Keratinocyte (primary cell): ENCODE measurements at places on chromosomes 11 and 22. TPM values are rescaled to one million over a fixed set of nuclear protein-coding genes. Genes with fewer than 3 reads are reported as not detected.

GRCh38 chr11:77519847-77520246, 46.0 kb upstream of the PAK1 start:
- H3K36me3 ChIP-seq: no peaks in the 10 kb centered on the region
- DNase-seq: no peak
- peaks cover 3% of the 10 kb centered on the region for H3K4me1 ChIP-seq
- no peaks in the 10 kb centered on the region for H3K27me3 ChIP-seq
- H3K4me3 ChIP-seq: no peak overlapping the region
- H3K27ac ChIP-seq: no peak overlapping the region

- no peaks in the 10 kb centered on the region for H3K27me3 ChIP-seq
- H3K4me1 ChIP-seq: peaks cover 30% of the 10 kb centered on the region
- H3K4me3 ChIP-seq: no peak overlapping the region
- H3K27ac ChIP-seq: peak overlapping the region; percentile 24
- H3K36me3 ChIP-seq: peaks cover 11% of the 10 kb centered on the region
Measured at GRCh38 chr11:18392434-18393321, 1.7 kb upstream of the LDHA start.

GRCh38 chr22:19689408-19689807, 24.9 kb upstream of the SEPTIN5 start:
- no peak for DNase-seq
- no peak overlapping the region for H3K27ac ChIP-seq
- H3K4me3 ChIP-seq: no peak overlapping the region
- H3K27me3 ChIP-seq: peaks cover 35% of the 10 kb centered on the region
- H3K36me3 ChIP-seq: no peaks in the 10 kb centered on the region

DNA sequence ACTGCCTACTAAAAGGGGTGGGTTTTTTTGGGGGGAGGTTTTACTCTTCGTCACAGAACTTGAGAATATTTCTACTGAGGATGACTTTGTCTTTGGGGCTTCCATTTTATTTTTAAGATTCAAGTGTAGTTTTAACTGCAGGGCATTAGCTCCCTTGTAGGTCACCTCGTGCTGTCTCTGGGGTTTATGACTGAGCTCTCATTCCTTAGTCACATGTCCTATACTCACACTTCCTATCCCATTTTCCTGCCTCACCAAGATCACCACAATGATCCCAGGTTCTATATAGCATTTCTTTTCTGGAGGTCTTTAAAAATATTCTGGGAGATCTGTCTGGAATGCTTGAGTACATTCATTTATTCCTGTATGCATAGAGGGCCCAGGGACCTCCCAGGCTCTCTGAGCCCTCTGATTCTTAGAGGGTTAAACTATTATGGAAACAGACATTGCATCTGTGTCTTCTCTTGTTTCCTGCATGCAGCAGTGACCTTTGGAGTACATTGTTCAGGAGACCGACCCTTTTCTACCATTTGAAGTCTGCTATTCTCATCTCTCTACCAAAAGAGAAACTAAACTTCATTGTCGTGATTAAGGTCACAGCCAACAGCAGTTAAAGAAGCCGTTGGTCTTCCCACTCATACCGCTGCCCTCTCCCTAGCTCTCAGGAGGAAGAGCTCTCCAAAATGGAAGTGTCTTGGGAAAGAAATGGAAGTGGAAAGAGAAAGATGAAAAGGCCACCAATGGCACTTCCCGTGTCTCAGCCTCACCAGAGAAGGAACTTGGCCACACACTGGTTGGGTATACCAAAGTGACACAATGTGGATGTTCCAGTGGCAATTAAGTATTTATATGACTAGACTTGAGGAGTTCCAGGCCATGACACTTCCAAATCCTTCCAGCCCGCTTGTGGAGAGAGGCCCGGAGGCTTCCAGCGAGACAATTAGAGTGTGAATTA, 77.5 kb downstream of the ZBTB16 start:
- H3K4me3 ChIP-seq: no peak overlapping the region
- H3K36me3 ChIP-seq: no peaks in the 10 kb centered on the region
- peaks cover 32% of the 10 kb centered on the region for H3K27me3 ChIP-seq
- no peaks in the 10 kb centered on the region for H3K4me1 ChIP-seq
- no peak overlapping the region for H3K27ac ChIP-seq

APOBEC3A gene
- polyA plus RNA-seq: 0.48 to 0.50 TPM in 2 of 3 replicates, not detected in the other

DNA sequence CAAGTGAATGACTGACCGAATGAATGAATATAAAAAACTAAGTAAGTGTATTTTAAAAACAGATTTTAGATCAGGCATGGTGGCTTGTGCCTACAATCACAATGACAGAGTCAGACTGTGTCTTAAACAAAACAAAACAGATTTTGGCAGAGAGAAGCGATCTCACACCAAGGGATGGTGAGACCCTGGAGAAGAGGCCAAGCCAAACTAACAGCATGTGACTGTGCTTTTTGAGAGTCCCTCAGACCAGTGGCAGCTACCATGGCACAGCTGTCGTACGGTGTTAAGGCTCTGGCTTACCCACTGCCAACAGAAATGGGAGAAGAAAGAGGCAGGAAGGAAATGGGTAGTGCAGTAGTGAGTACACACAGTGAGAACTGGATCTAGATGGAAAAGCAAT, 60.6 kb downstream of the SGSM3 start:
- H3K4me1 ChIP-seq: no peaks in the 10 kb centered on the region
- H3K27ac ChIP-seq: no peak overlapping the region
- H3K36me3 ChIP-seq: peaks cover 49% of the 10 kb centered on the region
- no peak for DNase-seq

GGT5 gene
- polyA plus RNA-seq: not detected in 3 replicates
